ENCODE measurements at places on chromosomes 2 and 18.

DNA sequence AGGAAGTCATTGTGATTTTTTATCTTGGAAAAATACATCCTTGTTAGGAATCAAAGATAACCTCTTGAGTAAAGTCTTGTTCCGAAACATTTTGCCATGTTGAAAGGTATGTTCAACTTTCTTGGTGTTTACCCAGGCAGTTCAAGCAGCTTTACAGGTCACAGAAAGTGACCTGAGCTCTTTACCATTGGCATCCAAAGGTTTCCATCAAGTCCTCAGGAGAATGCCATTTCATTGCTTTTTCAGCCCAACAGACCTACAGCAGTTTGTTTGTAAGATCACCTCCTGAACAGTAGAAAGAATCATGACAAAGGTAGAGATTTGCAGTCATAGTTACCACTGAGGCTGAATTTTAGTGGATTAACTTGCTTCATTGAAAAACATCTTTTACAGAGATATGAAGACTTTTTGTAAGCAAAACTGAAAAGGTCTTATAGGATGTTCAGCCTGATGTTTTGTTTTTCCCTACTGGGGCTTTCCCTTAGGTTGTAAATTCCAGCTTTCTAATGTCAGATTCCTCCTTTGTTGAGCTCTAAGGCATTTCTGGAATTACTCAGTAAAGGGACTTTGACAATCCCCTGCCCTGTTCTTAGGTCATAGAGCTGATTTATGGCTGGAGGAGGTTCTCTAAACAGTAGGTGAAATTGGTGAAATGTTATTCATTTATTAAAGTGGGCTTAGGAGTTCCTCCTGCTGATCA, 236.8 kb upstream of the RBMS1 start:
- no peak for DNase-seq

DNA sequence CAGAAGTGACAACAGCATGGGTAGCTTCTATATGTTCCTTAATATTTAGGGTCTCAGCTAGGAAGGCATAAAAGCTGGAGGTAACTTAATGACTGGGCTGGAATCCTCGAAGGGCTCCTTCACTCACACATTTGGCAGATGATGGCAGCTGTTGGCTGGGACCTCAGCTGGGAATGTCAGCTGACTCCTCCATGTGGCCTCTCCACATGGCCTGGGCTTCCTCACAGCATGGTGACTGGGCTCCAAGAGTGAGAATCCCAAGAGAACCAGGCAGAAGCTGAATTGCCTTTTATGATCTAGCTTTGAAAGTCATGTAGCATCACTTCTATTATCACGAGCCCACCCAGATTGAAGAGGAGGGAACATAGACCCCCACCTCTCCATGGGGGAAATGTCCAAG, 54.9 kb downstream of the TET3 start:
- DNase-seq: no peak

DNA sequence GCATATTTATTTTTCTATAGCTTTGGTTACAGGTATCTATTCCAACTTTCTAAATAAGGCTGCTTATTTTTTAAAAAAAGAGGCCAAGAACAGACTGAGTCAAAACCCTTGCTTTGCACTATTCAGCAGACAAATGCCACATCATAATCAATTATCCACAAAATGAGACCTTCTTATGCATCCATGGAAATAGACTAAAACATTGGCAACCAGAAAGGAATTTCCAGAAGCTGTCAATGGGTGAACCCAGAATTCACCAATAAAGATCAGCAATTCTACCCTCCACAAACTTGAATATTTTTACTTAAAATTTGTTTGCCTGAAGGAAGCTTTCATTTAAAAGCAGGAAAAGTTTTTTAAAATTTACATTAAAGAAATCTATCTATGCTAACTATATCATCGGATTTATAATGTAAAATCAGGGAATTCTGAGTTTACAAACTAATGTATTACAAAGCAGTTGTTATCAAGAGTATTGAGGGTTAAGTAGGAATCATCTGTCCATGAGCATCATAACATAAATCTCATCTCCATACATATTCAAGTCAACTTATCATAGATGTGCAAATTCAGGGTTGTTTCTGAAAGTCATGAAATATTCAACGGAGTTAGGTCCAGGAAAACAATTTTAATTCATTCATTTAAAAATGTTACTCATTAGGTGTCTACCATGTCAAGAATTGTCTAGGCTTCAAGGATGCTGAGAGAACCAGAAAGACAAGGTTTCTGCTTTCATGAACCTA, 548.0 kb downstream of the SATB2 start:
- DNase-seq: no peak

- DNase-seq: no peak
Measured at GRCh38 chr2:215391531-215391930, 44.3 kb downstream of the FN1 start.

GRCh38 chr2:137937778-137938177, 26.5 kb upstream of the HNMT start:
- no peak for DNase-seq

- no peak for DNase-seq
Measured at GRCh38 chr2:119436993-119437772, 5.5 kb downstream of the TMEM37 start.

GRCh38 chr2:119859528-119859927, 99.8 kb downstream of the PTPN4 start:
- no peak for DNase-seq

DNA sequence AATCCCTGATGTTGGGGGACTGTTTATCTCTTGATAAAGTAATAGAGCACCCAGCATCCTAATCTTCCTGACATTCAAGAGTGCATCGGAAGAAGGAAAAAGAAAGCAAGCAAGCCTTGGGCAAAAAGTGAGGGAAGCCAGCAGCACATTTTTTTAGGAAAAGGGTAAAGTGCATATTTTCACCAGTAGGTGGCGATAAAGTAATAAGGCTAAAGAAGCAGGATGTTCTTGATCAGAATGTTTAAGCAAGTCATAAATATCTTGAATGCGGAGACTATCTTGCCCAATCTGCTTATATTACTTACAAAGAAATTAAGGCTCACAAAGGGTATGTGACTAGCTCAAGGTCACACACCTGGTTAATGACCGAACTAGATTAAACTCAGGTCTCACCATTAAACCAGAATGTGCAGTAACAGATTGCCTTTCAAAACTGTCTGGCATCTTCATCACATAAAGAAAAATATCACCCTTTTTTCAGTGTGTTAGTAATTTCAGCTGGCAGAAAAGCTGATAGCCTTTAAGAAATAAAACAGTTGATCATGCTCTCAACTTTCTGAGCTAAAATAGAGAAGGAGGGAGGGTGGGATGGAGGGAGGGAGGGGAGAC, 83.8 kb downstream of the VIT start:
- DNase-seq: no peak

DNA sequence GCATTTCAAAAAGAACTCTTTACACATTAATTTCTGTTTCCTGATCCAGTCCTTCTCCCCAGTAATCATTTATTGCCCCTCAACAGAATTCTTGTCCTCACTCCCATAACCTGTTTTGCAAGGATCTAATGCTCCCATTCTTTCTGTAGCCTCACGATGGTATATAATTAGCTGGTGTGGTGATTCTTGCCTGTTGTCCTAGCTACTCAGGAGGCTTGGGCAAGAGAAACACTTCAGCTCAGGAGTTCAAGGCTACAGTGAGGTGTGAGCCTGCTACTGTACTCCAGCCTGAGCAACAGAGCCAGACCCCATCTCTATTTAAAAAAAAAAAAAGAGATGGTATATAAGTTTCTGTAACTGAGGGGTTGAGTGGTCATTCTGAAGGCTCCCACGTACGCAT, 7.7 kb upstream of the TRAPPC8 start:
- DNase-seq: no peak

- peak; percentile 83 for DNase-seq
Measured at GRCh38 chr2:42917425-42917927, 125.1 kb upstream of the HAAO start.

DNA sequence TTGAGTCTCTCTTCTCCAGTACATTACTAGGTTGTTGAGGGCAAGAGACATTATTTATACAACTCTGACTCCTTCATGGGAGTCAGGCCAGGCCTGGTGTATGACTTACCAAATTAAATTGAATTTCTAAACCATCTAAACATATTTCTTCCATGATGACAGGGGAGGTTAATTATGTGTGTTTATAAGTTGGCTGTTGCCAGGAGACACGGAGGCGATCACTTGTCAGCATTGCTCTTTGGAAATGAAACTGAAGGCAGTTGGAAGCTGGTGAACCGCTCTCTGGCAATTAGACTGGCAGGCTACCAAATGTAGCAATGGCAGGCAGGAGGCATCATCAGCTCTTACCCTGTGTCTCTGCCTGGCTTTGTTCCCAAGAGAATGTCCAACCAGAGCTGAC, 241.4 kb downstream of the KCNS3 start:
- DNase-seq: no peak

GRCh38 chr2:221255862-221256261, 316.2 kb downstream of the EPHA4 start:
- no peak for DNase-seq

DNA sequence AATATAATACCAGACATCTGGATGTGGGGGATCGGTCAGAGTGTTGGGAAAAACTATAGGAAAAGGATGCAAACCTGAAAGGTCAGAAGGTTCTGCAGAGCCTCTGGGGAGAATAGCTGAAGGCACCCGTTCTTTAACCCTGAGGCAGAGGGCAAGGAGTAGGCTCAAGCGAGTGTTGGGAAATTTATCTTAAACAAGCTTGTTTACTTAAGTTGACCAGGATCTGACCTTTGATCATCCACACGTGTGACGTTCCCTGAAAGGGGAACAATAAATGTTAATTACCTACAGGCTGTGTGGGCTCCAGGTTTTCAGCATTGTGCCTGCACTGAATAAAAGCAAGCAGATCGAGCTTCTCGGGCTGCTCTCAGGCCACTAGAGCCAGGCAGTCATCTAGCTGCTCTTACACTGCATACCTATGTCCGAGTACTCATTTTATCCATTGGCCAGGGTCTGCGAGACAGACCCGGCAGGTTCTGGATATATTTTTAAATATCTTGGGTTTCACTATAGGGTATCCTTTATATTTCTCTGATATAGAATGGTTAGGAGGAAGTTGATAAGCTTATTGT, 400.6 kb upstream of the CHST9 start:
- DNase-seq: no peak

DNA sequence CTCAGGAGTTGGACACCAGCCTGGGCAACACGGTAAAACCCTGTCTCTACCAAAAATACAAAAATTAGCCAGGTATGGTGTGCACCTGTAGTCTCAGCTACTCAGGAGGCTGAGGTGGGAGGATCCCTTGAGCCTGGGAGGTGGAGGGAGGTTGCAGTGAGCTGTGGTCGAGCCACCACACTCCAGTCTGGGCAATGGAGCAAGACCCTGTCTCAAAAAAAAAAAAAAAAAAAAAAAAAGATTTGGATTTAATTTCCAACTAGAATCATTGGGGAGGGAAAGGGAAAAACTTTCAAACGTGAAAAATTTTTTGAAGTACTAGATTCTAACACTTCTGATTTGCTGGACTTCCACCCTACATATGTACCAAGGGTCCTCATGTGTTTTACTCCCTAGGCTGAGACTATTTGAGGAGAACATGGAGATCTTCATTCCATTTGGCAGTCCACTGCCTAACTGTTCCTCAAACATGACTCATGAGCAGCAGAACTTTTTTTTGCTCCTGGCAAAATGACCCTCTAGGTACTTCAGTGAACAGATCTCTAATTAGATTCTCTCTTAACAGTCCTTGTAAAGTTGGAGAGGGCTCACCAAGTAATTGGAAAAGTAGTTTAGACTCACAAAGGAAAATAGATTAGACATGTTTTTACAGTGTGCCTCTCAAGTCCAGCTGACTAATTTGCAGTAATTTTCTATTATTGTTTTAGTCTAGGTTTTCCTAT, 267.6 kb downstream of the METTL4 start:
- DNase-seq: no peak

DNA sequence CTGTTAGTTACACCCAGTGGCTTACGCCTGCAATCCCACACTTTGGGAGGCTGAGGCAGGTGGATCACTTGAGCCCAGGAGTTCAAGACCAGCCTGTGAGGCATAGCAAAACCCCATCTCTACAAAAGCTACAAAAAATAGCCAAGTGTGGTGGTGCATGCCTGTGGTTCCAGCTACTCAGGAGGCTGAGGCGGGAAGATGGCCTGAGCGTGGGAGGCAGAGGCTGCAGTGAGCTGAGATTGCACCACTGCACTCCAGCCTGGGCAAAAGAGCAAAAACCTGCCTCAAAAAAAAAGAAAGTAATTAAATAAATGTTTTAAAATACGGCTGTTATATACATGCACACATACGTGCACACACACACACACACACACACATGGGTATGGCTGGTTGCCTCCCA, 194.8 kb downstream of the HDAC4 start:
- no peak for DNase-seq

DNA sequence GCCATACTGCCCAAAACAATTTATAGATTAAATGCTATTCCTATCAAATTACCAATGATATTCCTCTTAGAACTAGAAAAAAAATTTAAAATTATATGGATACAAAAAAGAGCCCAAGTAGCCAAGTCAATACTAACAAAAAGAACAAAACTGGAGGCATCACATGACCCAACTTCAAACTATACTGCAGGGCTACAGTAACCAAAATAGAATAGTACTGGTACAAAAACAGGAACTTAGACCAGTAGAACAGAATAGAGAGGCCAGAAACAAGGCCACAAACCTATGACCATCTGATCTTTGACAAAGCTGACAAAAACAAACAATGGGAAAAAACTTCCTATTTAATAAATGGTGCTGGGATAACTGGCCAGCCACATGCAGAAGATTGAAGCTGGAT, 86.1 kb upstream of the KYNU start:
- no peak for DNase-seq
